Thyroid gland (tissue), 4 donors: ENCODE measurements at places on chromosomes 5 and 9. TPM values are rescaled to one million over a fixed set of nuclear protein-coding genes. Genes with fewer than 3 reads are reported as not detected.

Gene NTRK2
- total RNA-seq = 155 TPM

Gene MIGA2
- 78.8 TPM for total RNA-seq

Gene GDNF
- total RNA-seq = not detected

Gene PLPP7
- total RNA-seq = 2.8 TPM

Gene PCDHGB2
- 6.9 TPM for total RNA-seq

Gene SMIM32
- 0.44 TPM for total RNA-seq

Gene CCL27
- not detected for total RNA-seq

Gene FAM153A
- 11.4 TPM for total RNA-seq

Gene SURF4
- total RNA-seq = 253 TPM

Gene SPAAR
- 8.1 TPM for total RNA-seq

Gene PPP3R2
- total RNA-seq = 0.27 TPM

Gene P4HA2
- 31.3 TPM for total RNA-seq

Gene SUB1
- 143 TPM for total RNA-seq

Gene CDH9
- not detected for total RNA-seq

Gene ASPN
- total RNA-seq = 15.3 TPM

Gene SPATA31E1
- not detected for total RNA-seq

Gene SPATA9
- total RNA-seq = not detected

Gene HINT2
- total RNA-seq = 11.4 TPM

Gene TMEM252
- not detected for total RNA-seq

Gene GARIN3
- not detected for total RNA-seq

Gene CENPK
- total RNA-seq = not detected

Gene ZCCHC10
- total RNA-seq = 29.6 TPM

Gene C9orf153
- not detected for total RNA-seq

Gene ARSI
- 0.22 TPM for total RNA-seq

Gene SLC25A2
- total RNA-seq = 4.5 TPM

Gene PPIC
- 28.3 TPM for total RNA-seq

Gene LAMC3
- total RNA-seq = 3.9 TPM

Gene F12
- total RNA-seq = not detected

Gene PTGER4
- 12.1 TPM for total RNA-seq

Gene MAPK9
- 70.0 TPM for total RNA-seq

Gene ACTL7A
- not detected for total RNA-seq

Gene DPYSL3
- total RNA-seq = 30.7 TPM

Gene STPG3
- not detected for total RNA-seq

Gene TLE1
- total RNA-seq = 60.1 TPM
